Bronchus fibroblast of lung (primary cell): ENCODE measurements at places on chromosomes 4 and X. TPM values are rescaled to one million over a fixed set of nuclear protein-coding genes. Genes with fewer than 3 reads are reported as not detected.

GAGE12J gene
- total RNA-seq = not detected in 2 replicates

OTC gene
- not detected in 2 replicates for total RNA-seq

CT45A3 gene
- total RNA-seq = not detected in 2 replicates

DGKK gene
- total RNA-seq = not detected in 2 replicates

H2BW2 gene
- not detected in 2 replicates for total RNA-seq

NUDT10 gene
- total RNA-seq = 4.2 and 5.5 TPM in 2 replicates

PLP1 gene
- total RNA-seq = under 0.01 and 1.5 TPM in 2 replicates

GPR50 gene
- total RNA-seq = not detected in 2 replicates

JCHAIN gene
- total RNA-seq = not detected in 2 replicates

C4orf50 gene
- total RNA-seq = not detected in 2 replicates

VMA21 gene
- 31.8 and 37.7 TPM in 2 replicates for total RNA-seq

KLHL5 gene
- total RNA-seq = 34.6 and 35.3 TPM in 2 replicates

BGN gene
- 14.0 TPM in 2 replicates for total RNA-seq

VSIG4 gene
- total RNA-seq = not detected in 2 replicates

ENPEP gene
- under 0.01 and 0.15 TPM in 2 replicates for total RNA-seq

CT47B1 gene
- not detected in 2 replicates for total RNA-seq

NAP1L2 gene
- total RNA-seq = not detected in 2 replicates

SPANXN4 gene
- not detected in 2 replicates for total RNA-seq

STBD1 gene
- total RNA-seq = 3.7 TPM in 2 replicates

ODAPH gene
- total RNA-seq = not detected in 2 replicates

VSIG1 gene
- not detected in 2 replicates for total RNA-seq

KLHL13 gene
- total RNA-seq = 3.2 and 4.8 TPM in 2 replicates

ADGRA3 gene
- total RNA-seq = 24.8 and 24.9 TPM in 2 replicates

REELD1 gene
- not detected in 2 replicates for total RNA-seq

SHOX gene
- total RNA-seq = not detected in 2 replicates
